ENCODE measurements at places on chromosomes 11 and 22. TPM values are rescaled to one million over a fixed set of nuclear protein-coding genes. Genes with fewer than 3 reads are reported as not detected.
A peak's percentile ranks its signal among the peaks of the same experiment; 100 is the strongest.

GRCh38 chr11:15073361-15074205 lies at the start of gene CALCB:
CALCB (plus strand) TSS chr11:15073593; CDS start chr11:15074719, 1,126 bp downstream.
- peak within 1 kb of the TSS; percentile 86 for H3K4me3 ChIP-seq
- H3K36me3 ChIP-seq, result peaks cover 6% of the 10 kb centered on the region
- DNase-seq, result peak; percentile 58
- H3K27ac ChIP-seq, result peak within 1 kb of the TSS; percentile 43
- peaks cover 10% of the 10 kb centered on the region for H3K4me1 ChIP-seq
- H3K27me3 ChIP-seq, result peaks cover 9% of the 10 kb centered on the region

DNA sequence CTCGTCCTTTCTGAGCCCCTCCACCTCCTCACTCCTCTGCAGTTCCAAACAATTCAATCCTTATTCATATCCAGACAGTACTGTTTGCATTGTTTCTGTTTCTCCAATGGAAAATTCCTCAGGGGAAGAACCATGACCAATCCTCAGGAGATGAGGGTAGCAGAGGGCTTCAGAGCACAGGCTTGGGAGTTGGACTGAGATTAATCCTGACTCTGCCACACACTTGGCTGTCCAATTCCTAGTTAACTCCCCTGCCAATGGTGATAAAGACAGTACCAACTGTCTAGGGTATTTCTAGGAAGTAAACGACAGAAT lies 58.0 kb downstream of the MICAL3 start:
- no peak overlapping the region for H3K4me3 ChIP-seq
- H3K27me3 ChIP-seq, result no peaks in the 10 kb centered on the region
- DNase-seq, result no peak
- H3K4me1 ChIP-seq, result no peaks in the 10 kb centered on the region

APOBEC3H gene
- 13.2 TPM for total RNA-seq

- no peak for DNase-seq
- H3K4me1 ChIP-seq, result no peaks in the 10 kb centered on the region
- no peaks in the 10 kb centered on the region for H3K36me3 ChIP-seq
- no peak overlapping the region for H3K27ac ChIP-seq
- H3K4me3 ChIP-seq, result no peak overlapping the region
- H3K27me3 ChIP-seq, result peaks cover 16% of the 10 kb centered on the region
Measured at GRCh38 chr11:94106716-94107115, 21.9 kb upstream of the PANX1 start.

GRCh38 chr11:78577495-78577894 lies 2.8 kb upstream of the NARS2 start:
- DNase-seq, result no peak
- peaks cover 1% of the 10 kb centered on the region for H3K36me3 ChIP-seq
- H3K27ac ChIP-seq, result no peak overlapping the region
- peaks cover 14% of the 10 kb centered on the region for H3K4me1 ChIP-seq
- H3K4me3 ChIP-seq, result no peak overlapping the region

GRCh38 chr11:26537341-26537740 lies 34.7 kb downstream of the MUC15 start:
- no peaks in the 10 kb centered on the region for H3K4me1 ChIP-seq
- no peak overlapping the region for H3K27ac ChIP-seq
- H3K4me3 ChIP-seq, result no peak overlapping the region
- no peaks in the 10 kb centered on the region for H3K27me3 ChIP-seq
- no peak for DNase-seq

DNA sequence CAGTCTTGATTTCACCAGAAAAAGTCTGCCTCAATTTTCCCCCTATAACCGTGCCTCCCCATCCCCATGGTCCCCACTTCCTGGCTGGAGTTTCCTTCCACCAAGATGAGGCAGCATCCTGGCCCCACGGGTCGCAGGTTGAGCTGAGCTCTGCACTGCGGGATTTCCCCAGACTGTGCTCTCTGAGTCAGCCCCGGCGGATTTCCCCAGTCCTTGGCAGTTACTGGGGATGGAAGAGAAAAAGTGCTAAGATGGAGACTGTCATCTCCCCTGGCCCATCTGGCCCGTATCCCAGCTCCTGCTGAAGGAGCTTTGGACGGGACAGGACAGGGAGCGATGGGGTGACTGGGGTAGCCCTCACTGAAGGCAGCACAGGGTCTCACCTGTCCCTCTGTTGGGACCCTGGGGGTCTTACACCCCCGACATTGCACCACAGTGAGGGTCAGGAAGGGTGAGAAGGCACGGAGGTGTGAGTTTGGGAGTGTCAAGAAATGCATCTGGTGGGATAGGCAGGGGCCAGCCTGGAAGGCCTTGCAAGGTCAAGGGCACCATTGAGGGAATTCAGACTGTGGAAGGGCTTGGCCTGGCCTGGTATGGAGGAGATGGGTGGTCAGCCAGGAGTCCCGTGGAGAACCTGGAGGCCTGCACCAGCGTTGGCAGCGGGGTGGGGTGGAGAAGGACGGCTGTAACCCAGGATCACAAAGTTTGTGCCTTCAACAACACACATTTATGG lies 36.5 kb downstream of the NADSYN1 start:
- H3K27ac ChIP-seq, result peak overlapping the region; percentile 69
- DNase-seq, result peak; percentile 92
- H3K4me3 ChIP-seq, result no peak overlapping the region
- no peaks in the 10 kb centered on the region for H3K27me3 ChIP-seq

TSPAN32 gene
- total RNA-seq, result 5.3 TPM

SCO2 gene
- 1.1 TPM for total RNA-seq

GRCh38 chr11:31060880-31061279 lies 308.7 kb downstream of the DCDC1 start:
- H3K4me1 ChIP-seq, result no peaks in the 10 kb centered on the region
- H3K27me3 ChIP-seq, result no peaks in the 10 kb centered on the region
- H3K4me3 ChIP-seq, result no peak overlapping the region
- DNase-seq, result no peak

GRCh38 chr22:30234786-30235470 lies 11.6 kb downstream of the LIF start:
- no peak for DNase-seq
- no peaks in the 10 kb centered on the region for H3K36me3 ChIP-seq
- no peak overlapping the region for H3K4me3 ChIP-seq
- H3K4me1 ChIP-seq, result no peaks in the 10 kb centered on the region
- no peaks in the 10 kb centered on the region for H3K27me3 ChIP-seq
- no peak overlapping the region for H3K27ac ChIP-seq

GRCh38 chr11:49405743-49406142 lies 197.3 kb upstream of the FOLH1 start:
- no peaks in the 10 kb centered on the region for H3K27me3 ChIP-seq
- no peak overlapping the region for H3K27ac ChIP-seq
- H3K36me3 ChIP-seq, result no peaks in the 10 kb centered on the region

- no peak overlapping the region for H3K27ac ChIP-seq
- no peak overlapping the region for H3K4me3 ChIP-seq
- DNase-seq, result no peak
Measured at GRCh38 chr22:39984006-39984405, 10.7 kb upstream of the FAM83F start.
